ENCODE measurements at places on chromosomes 2 and 18.

DNA sequence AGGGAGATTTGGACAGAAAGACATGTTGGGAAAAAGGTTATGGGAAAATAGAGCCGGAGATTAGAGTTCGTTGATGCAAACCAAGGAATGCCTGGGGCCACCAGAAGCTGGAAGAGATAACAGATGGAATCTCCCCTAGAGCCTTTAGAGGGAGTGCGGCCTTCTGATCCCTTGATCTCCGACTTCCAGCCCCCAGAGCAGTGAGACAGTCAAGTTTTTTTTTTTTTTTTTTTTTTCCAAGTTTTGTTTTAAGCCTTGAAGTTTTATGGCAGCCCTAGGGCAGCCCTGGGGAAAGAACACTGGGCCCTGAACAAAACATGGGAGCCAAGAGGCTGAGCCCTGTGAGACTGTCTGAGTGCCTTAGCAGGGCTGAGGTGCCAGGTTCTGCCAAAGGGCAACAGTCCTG is 6.5 kb downstream of the DGKD start:
- DNase-seq = no peak

GRCh38 chr18:36089001-36089400 is 21.6 kb upstream of the RPRD1A start:
- DNase-seq = no peak

DNA sequence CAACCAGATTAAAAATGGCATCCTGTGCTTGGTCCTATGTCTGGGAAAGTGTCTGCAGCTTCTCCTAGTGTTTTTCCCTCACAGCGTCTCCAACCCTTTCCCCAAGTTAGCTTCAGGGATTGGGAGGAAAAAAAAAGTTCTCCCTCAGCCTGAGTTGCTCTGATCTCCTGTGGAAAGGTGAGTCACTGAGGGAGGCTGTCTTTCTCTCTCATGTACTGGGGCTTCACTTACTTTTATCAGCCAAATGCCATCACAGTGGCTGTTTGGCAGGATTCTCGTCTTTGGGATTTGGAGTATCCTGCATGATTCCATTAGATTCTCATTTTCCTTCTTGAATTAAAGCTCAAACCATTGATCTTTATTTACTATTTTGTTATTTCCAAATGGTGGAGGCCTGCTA is 18.1 kb downstream of the GTF2A1L start:
- no peak for DNase-seq

- DNase-seq = no peak
Measured at GRCh38 chr2:143422681-143423080, 293.5 kb downstream of the ARHGAP15 start.

DNA sequence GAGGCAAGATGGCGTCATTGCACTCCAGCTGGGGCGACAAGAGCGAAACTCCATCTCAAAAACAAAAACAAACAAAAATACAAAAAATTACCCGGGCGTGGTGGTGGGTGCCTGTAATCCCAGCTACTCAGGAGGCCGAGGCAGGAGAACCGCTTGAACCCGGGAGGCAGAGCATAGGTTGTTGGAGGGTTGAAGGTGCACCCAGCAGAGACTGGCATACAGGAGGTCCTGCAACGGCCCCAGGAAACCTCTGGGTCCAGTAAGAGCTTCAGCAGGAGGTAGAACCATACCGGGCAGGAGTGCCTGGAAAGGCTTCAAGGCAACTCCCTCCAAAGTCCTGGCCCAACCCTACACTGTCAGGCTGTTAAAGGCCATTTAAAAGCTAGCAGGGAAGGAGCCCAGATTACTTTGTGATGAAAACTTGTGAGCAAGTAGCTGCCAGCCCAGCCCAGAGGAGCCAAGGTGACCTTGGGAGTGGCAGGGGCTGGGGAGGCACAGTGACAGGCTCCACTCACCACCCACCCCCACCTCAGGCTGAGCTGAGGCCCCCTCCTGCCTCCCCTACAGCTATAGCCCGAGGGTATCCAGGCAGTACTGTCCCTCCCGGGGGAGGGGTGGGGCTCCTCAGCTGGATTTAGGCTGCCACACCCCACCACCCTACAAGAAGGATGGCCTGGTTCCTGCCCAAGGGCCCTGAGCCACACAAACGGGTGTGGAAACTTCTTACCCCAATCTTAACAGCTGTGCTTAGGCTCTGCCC is 28.1 kb downstream of the TFCP2L1 start:
- no peak for DNase-seq

GRCh38 chr2:46066116-46066515 is 231.1 kb upstream of the EPAS1 start:
- DNase-seq = no peak

DNA sequence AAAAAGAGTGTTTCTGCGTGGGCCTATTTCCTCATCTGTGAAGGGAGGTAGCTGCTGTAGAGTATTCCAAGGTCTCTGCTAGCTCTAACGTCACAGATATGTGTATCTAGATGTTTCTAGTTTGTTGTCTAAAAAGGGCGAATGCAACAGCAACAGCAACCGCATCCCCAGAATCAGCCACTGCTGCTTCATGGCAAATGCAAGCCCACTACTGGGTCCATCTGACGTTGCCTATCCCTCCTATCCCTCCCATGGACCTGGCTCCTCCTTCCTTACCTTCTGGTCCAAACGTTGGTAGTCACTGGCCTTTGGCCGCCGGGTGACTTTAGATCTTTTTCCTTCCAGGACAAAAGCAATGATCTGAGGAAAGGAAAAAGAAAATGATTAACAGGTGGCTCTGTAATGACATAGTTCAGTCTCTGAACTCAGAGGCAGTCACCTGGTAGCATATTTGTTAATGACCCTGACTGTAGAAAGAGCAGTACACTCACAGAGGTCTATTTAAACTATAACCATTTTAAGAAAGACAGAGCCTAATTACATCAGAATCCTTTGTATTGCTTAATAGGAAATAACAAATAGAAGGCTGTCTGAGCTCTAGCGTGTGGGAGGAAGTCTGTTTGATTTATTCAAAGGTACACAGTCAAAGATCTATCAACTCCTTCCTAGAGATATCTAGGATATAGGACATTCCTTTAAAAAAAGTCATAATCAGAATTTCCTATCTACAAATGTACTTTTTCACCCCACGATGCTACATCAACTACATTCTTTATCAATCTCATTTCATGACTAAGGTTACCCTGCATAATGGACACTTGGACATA is 2.9 kb downstream of the TGOLN2 start:
- no peak for DNase-seq

GRCh38 chr2:78592491-78592890 is 433.0 kb upstream of the REG3G start:
- no peak for DNase-seq

DNA sequence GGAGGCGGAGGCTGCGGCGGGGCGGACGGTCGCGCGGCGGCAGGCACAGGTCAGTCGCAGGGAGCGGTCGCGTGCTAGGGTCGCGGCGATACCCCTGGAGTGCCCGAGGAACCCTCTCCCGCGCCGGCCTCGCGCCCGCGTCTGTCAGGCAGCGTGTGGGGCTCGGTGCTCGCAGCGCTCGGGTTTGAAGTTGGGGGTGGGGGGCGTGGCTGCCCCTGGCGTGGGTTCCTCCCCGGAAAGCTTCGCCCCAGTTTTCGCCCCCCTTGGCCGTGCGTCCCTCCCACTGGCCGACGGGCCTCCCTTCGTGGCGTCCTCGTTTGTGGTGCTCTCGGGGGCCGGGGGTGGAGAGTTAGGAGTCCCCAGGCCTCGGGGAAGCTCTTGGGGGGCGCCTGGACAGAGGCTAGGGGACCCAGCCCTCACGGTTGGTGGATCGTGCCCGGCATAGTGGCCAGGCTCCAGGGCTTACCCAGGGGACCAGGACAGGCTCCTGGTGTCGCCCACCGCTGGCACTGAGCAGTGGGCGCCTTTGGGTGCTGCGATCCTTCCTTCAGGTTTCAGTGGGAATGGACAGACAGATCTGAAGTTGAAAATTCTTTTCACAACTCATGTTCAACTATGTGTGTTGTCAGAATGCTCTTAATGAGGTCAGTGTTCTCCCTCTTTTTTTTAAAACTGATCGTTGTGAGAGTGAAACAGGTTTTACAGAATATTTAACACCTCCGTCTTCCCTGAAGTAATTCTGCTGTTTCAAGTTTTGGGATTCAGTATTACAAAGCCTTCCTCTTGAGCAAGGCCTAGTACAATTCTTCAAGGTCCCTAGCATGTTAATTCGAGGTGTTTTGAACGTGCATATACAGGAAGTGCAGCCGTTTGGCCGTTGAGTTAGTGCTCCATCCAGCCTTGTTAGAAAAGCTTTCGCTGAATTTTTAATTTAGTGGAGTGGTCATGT is 604 bp downstream of the RALBP1 start:
- DNase-seq = no peak

- DNase-seq = no peak
Measured at GRCh38 chr2:122780251-122780650, 1024.8 kb downstream of the TSN start.

DNA sequence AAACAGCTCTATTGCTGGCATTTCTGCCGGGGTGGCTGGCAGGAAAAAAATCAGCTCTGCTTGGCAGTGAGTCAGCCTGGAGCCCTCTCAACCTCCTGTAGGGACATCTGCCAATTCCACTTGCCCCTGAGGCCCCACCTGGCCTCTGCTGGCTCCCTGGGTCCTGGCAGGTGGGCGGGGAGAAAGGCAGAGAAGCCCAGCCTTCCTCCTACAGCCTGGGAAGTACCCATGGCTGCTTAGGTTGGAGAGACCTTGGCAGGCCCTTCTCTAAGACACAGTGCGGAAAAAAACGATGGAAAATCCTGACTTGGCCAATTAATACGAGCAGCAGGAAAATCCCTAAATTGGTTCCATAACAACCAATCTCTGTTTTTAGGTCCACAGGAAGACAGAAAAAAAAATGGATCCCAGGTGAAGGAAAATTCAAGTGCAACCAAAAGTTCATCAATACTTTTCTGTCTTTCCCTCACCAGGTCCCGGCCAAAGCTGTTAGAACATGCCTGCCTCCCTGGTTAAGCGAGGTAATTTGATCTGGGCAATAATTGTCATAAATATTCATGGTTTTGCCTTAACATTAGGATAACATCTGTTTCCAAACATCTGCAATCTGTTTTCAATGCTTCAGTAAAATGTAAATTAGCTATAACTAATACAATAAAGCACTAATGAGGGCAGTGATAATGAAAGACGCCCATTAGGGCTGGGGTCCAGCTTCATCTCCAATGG is 245.9 kb downstream of the TFCP2L1 start:
- no peak for DNase-seq

- DNase-seq = no peak
Measured at GRCh38 chr18:23357996-23358594, 95.0 kb upstream of the RIOK3 start.

DNA sequence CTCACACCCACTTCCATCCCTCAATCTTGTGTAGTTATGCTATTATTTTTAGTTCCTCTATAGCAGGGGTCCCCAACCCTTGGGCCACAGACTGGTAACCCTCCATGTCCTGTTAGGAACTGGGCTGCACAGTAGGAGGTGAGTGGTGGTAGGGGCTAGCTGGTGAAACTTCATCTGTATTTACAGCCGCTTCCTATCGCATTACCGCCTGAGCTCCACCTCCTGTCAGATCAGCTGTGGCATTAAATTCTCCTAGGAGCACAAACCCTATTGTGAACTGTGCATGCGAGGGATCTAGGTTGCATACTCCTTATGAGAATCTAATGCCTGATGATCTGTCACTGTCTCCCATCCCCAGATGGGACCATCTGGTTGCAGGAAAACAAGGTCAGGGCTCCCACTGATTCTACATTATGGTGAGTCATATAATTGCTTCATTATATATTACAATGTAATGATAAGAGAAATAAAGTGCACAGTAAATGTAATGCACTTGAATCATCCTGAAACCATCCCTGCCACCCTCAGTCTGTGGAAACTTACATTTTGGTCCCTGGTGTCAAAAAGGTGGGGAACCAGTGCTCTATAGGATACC is 1.6 kb upstream of the RAB11FIP5 start:
- no peak for DNase-seq

DNA sequence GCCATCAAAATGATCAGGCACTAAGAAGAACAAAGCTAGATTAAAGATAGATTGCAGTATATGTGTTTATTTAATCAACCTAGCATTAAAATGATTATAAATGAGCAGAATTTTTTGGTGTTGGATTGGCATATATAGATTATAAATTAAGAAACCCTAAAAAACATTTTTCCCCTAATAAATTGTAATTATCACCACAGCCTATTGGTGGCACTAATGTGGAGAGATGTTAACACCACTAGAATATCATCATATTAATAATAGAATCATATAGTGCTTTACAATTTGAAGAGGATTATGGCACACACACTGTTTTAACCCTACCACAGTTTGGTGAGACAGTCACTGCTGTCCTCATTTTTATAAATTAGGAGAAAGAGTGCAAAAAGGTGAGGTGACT is 112.4 kb upstream of the RND3 start:
- no peak for DNase-seq

DNA sequence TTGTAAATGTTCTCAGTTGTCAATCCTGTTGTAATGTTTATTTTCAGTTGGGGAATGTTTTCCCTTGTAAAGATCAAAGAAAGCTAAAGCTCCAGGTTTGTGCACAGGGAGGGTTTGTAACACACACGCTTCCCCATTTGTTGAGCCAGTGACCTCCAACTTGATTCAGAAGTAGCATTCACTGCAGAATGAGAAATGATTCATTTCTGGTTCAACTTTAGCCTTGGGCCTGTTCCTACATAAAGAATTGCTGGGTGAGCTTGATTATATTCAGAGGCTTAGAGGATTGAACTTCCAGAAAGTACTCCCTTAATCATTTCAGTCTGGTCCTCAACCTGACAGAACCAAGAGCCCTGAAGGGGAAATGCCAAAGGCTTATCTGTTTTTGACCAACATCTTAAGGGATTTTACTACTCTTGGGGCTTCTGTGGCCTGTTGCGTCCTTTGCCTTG is 70.6 kb upstream of the CAVIN2 start:
- no peak for DNase-seq

- no peak for DNase-seq
Measured at GRCh38 chr2:231423176-231423575, 27.7 kb downstream of the B3GNT7 start.

- DNase-seq = no peak
Measured at GRCh38 chr2:81942136-81942680, 1637.7 kb upstream of the LRRTM1 start.

DNA sequence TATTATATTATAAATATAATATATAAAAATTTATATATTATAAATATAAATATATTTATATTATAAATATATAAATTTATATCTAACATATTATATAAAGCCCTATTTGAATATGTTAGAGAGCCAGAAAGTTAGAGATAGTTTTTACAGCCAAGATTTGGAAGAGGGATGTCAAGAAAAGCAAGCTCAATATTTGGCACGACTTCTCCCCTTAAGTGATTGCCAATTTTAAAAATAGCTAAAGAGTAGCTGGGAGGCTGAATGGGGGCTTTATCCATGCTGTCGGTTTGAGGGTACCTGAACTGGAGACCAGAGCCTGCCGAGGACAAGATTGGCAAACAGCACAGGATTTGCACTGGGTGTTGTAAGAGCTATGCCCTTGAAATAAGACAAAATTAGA is 180.9 kb upstream of the GYPC start:
- DNase-seq = no peak

GRCh38 chr2:212596276-212596675 is 57.7 kb upstream of the ERBB4 start:
- DNase-seq = no peak

DNA sequence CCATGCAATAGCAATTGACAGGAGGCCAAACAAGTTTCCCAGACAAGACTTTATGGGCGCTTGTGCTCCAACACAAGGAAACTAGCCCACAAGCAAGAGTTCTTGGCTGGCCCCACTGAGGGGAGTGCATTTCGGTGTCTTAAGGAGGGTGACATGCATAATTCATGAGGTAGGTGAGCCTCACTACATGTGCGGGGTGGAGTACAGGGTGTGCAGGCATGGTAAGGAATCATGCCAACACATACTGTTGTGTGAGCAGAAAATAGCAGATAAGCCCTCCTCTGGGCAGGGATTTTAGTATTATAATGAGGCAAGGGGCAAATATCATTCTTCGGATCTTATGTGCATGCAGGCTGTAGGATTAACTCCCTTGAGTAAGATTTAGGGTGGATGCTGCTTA is 78.7 kb upstream of the SLC1A4 start:
- no peak for DNase-seq

All from cortex of kidney (tissue), 1 donor.